Right renal cortex interstitium (tissue), 3 donors: ENCODE measurements at places on chromosomes 4 and X.
A peak's percentile ranks its signal among the peaks of the same experiment; 100 is the strongest.

DNA sequence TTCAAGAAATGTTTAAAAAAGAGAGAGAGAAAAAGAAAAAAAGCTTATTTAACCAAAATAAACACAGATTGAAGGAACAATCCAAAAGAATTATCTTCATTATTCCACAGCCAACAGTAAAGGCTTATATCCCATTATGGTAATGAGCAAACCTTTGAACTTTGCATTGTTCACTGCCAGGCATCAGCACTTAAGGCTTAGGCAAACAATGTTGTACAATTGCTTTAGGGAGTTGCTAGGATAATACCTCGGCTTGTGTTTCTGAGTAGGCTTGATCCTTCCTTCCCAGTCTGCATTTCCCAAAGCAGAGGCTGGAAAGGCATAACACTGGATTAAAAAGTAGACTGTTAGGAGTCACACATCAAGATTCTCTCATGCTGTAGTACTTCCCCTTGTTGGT is 352.7 kb upstream of the IGFBP7 start:
- no peak for DNase-seq

DNA sequence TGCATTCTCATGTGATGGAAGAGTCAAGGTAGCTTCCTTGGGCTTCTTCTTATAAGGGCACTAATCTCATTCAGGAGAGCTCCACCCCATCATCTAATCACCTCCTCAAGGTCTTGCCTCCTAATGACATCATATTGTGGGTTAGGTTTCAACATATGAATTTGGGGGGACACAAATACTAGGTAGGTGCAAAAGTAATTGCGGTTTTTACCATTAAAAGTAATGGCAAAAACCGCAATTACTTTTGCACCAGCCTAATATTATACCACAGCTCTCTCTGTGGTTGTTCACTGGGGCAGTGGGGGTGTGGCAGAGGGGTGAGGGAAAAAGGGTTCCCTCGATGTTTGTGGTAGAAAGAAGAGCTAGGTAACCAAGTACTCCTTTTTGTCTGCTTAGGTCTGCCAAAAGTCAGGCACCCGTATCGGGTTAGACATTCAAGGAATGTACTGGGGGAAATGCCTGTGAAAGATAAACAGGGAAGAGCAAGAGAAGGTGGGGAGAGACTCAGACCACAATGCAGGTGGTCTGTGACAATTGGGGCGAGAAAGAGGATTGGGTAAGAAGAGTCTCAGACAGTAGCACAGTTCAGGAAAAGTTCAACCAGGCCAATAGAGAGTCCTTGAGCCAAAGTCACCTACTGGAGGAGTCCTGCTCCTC is 78.9 kb upstream of the MTM1 start:
- no peak for DNase-seq

- no peak for DNase-seq
Observed at GRCh38 chrX:13875572-13875971, 58.7 kb upstream of the GPM6B start.

GRCh38 chr4:133148690-133149363 is at the start of gene PCDH10:
TSS of gene PCDH10 (plus strand) at chr4:133149294. CDS start at chr4:133150141, 847 bp downstream.
- peak; percentile 82 for DNase-seq

GRCh38 chr4:8260656-8261111 is 8.9 kb upstream of the HTRA3 start:
- no peak for DNase-seq

GRCh38 chrX:17007134-17007768 is 60.8 kb downstream of the REPS2 start:
- no peak for DNase-seq

GRCh38 chr4:118712872-118713271 is 27.7 kb downstream of the METTL14 start:
- no peak for DNase-seq

DNA sequence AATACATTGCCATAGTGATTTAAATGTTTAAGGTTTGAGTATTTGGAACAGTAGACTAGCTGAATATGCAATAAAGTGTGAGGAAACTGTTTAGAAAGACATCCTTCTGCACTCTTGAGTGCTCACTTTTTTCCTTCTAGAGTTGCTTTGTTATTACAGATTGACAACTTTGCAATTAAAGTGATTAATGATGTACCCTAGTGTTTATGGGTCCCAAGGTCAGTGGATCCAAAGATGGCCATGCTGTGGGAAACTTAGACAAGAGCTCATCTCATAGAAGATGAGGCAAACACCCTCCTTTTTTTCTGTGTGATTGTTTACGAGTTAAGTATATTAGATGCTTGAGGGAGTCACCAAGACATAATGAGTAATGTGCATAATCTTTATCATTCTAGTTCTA is 118.8 kb downstream of the PDLIM5 start:
- DNase-seq: no peak

GRCh38 chrX:34884817-34885216 is 57.8 kb upstream of the FAM47B start:
- no peak for DNase-seq
